ENCODE measurements at places on chromosomes 1 and 21.

GRCh38 chr1:1239227-1239613 lies 7.2 kb downstream of the B3GALT6 start:
- no peak for DNase-seq

DNA sequence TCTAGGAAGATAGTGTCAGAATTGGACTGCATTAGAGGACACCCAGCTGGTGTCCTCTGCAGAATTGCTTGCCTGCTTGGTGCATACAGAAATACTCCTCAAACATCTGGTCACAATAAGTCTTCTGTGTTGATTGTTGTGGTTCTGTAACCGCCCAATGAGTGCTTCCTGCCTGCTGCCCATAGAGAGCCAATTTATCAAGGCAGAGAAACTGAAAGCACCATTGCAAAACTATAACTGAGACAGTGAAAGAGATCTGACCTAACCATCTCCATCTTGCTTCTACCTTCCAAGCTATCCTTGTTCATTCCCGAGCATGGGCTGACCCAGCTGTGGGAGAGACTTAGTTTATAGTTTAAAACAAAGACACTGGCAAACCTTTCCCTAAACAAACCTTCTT lies 462.4 kb upstream of the RGS18 start:
- DNase-seq: no peak

GRCh38 chr1:13585612-13585991 lies 2.0 kb downstream of the PDPN start:
- no peak for DNase-seq

DNA sequence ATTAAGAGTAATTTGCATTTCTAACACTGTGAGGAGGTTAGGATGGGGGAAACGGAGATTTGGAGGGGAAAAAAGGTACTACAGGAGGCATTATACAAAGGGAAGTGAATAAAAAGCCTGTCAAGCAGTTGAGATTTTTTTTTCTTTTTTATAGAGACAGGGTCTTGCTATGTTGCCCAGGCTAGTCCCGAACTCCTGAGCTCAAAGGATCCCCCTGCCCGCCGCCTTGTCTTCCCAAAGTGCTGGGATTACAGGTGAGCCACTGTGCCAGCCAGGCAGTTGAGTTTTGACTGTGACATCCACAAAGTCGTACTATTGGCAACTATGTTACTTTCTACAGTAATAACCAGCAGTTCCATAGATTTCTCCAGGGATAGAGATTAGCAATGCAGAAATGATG lies 2.6 kb downstream of the CLCC1 start:
- DNase-seq: no peak

DNA sequence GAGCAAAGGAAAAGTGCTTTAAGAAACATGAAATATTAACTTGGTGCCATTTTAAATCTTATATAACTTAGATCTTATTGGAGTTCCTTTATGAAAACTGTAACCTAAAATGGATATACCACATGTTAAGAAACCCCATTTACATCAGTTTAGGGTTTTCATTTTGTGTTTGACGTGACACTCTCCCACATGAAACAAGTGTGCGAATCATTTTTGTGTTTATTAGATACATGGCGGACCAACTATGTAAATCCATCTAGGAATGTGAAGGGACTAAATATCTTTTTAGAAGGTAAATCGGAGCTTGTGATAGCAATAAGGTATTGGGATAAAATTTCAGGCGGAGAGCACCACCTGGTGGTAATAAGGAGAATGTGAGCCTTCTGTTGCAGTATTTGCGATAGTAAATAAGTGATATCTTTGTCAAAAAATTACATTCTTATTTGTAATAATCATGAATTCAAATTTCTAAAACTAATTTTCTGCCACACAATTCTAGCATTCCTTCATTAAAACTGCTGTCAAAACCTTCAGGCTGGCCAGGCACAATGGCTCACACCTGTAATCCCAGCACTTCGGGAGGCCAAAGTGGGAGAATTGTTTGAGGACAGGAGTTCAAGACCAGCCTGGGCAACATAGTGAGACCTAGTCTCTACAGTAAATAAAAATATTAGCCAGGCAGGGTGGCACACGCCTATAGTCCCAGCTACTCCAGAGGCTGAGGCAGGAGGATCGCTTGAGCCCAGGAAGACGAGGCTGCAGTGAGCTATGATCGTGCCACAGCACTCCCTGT lies 31.3 kb downstream of the SMAP2 start:
- peak; percentile 26 for DNase-seq

- DNase-seq: no peak
Measured at GRCh38 chr21:39020751-39021477, 162.3 kb downstream of the PSMG1 start.

DNA sequence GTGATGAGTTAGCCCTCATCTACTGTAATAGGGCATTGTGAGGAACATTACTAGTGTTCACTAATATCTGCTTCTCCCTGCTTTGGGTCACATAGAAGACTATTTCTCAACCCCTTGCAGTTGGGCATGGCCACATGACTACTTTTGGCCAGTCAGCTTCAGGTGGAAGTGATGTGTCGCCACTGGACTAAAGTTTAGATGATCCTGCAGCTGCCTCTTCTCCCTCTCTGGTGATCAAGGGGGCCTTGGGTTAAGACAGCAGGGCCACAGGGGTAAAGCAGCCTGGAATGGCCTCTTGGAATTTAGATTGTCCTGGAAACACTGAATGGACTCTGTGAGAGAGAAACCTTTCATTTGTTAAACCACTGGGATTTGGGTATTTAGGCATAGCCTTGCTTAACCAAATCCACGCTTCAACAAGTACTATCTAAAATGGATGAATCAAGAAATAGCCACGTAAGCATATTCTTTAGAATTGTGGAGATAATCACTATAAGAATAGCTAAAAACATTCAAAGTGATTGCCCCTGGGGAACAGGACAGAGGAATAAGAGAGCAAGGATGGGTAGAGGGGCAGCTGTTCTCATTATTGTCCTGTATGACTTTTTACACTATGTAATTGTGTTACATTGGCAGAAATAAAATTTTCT lies 41.2 kb downstream of the OPRD1 start:
- no peak for DNase-seq

DNA sequence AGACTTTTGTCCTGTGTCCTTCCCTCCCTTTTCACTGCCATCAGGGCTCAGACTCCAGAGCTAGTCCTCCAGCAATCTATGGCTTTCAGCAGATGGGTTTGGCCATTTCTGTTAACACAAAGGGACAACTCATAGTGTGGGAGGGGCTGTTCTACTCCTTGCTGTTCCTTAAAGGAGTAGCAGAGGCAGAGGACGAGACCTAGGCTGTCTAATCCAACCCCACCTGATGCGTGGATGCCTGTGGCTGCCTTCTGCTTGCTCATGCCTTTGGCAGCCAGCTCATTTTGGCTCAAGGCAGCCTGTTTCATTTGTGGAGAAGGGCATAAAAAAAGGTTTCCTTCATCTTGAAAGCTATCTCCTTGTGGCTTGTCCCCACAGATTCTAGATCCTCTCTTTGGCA lies 27.0 kb downstream of the MFSD2A start:
- DNase-seq: no peak

DNA sequence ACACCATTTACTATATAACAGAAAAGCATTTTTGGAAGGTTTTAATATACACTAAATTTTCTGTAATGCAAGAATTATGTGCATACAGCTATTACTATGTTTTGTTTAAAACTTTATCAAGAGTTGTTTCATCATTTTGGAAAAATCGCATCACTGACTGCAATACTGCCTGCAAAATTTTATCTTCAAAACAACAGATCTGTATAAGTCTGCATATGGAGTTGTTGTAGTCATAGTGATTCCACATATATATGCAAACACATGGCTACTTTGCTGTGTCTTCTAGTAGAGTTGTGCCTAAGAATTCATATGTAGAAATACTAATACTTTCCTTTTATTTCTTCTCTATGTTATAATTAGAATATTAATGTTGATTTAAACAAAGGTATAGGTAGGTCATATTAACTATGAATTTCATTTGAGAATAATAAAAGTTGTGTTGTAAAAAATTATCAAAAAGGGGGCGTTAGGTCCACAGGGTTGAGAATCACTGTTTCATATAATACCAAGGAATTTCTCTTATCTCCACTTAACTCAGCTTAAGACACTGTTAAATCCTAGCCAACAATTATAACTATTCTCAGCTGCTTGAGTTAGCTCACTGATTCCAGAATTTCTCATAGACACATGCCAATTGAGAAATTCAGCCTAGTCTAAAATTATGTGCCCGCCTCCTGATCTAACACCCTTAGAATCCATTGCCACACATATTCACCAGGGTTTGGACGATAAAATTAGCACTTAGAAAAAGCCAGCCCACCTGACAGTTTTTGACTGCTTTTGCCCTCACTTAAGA lies 22.9 kb upstream of the LAMC1 start:
- DNase-seq: no peak

GRCh38 chr1:206544562-206545257 lies 37.4 kb downstream of the RASSF5 start:
- DNase-seq: peak; percentile 87

- peak; percentile 25 for DNase-seq
Measured at GRCh38 chr1:226990133-226990716, 50.1 kb downstream of the COQ8A start.

DNA sequence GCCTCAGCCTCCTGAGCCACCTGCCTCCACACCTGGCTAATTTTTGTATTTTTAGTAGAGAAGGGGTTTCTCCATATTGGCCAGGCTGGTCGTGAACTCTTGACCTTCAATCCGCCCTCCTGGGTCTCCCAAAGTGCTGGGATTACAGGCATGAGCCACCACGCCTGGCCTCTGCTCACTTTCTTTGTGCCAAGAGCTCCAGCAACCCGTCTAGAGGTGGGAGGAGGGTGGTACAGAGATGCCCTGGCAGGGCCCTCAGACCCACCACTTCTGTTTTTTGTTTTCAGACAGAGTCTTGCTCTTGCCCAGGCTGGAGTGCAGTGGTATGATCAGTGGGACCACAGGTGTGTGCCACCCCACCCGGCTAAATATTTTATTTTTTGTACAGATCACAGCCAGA lies 6.9 kb upstream of the SYNC start:
- no peak for DNase-seq

DNA sequence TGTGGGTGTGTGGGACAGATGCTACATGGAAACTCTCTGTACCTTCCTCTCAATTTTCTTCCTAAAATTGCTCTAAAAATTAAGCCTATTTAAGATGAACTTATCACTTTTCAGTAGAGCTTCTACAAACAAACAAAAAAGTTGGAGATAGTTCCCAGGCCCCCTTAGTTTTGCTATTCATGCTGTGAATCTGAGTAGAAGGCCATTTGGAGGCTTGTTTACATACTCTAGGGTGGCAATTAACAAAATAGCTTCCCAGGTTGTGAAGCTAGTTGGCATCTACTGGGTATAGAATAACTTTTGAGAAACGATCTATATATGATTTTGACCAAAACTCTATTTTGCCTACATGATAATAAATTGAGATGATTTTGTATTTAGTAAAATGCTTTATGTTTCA lies 541.4 kb upstream of the B3GALT2 start:
- DNase-seq: no peak

DNA sequence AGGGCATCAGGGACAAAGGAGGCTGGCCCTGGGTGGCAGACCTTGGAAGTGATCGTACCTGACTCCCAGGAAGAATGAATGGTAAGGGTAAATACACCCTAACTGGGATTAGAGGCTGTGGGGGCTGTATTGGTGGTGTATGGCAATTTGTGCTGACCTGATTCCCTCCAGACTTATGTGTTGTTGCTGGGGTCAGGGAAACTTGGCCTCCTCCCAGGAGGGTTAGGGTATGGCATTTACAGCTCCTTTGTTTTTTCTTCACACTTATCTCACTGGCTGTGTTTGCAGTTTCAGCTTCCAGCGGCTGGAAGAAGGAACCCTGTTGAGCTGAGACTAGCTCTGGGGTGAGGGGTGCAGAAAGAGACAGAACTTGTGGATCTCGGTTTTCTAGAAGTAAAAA lies 8.2 kb downstream of the VANGL1 start:
- no peak for DNase-seq

DNA sequence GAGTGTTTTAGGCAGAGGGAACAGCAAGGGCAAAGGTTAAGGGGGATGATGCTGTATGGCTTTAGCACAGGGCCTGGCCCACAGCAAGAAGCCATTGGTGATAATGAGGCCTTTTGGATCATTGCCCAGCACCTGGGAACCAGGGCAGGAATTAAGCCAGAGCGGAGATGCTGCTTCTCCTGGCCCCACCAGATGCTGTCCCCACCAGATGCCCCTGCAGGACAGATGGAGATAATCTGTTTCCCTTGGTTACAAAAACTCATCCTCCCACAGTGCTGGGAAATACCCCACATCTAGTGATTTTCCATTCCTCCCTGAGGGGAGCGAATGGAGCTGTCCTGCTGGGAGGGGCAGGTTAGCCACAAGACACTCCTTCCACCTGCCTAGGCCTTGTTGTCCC lies 18.8 kb downstream of the OPRD1 start:
- no peak for DNase-seq

GRCh38 chr1:29676496-29676895 lies 440.2 kb downstream of the PTPRU start:
- no peak for DNase-seq

GRCh38 chr1:119735217-119735616 lies 23.5 kb downstream of the PHGDH start:
- no peak for DNase-seq

DNA sequence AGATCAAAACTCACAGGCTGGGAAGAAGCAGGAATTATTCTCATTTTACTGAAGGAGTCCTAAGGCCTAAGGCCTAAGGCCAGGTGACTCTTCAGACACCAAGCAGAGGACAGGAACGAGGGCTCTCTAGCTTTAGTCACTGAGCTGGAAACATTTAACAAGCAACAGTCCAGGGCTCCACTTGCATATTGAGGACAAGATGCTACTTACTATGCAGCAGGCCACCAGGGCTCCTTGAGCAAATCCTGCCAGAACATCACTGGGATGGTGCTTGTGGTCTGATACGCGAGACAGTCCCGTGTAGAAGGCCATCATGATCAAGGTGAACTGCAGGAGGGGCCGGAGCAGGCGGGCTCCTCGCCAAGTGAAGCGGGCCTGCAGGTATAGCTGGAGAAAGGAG lies 67.6 kb downstream of the PLPP3 start:
- no peak for DNase-seq

DNA sequence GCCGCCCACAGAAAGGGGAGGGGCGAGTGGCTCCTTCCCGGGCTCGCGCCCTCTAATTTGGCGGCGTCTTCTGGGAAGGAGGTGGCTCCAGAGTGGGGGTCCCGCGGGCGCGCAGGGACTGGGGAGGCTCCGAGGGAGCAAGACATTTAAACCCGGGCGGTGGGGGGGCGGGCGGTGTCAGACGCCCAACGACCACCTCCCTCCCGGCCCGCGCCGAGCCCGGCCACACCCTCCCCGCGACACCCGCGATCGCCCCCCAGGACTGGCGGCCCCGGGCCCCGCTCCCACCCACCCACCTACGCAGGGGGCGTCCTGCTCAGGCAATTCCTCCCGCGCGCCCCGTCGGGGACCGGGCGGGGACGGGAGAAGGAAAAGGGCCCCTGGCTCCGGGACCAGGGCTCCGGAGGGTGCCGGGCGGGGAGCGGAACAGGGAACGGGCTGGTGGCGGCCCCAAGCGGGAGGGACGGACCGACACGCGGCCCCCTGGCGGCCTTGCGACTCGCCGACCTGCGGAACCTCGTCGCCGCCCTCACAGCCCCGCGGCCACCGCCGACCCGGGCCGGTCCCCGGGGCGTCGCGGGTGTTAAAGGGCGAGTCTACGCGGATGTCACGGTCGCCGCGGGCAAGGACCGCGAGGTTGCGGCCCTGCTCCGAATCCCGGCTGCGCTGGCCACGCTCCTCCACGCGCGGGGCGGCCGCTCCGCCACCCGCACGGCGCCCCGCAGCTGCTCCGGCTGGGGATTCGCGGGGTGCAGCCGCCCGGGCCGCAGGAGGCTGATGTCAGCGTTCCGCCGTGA lies 94.0 kb upstream of the FMN2 start:
- no peak for DNase-seq

All from activated CD4-positive, alpha-beta T cell treated with anti-CD3 and anti-CD28 coated beads, Interleukin-2, amount 50 U/mL, for 4 hours (primary cell).